NCI-H524 (cell line): ENCODE measurements at places on chromosomes 16 and 17.

DNA sequence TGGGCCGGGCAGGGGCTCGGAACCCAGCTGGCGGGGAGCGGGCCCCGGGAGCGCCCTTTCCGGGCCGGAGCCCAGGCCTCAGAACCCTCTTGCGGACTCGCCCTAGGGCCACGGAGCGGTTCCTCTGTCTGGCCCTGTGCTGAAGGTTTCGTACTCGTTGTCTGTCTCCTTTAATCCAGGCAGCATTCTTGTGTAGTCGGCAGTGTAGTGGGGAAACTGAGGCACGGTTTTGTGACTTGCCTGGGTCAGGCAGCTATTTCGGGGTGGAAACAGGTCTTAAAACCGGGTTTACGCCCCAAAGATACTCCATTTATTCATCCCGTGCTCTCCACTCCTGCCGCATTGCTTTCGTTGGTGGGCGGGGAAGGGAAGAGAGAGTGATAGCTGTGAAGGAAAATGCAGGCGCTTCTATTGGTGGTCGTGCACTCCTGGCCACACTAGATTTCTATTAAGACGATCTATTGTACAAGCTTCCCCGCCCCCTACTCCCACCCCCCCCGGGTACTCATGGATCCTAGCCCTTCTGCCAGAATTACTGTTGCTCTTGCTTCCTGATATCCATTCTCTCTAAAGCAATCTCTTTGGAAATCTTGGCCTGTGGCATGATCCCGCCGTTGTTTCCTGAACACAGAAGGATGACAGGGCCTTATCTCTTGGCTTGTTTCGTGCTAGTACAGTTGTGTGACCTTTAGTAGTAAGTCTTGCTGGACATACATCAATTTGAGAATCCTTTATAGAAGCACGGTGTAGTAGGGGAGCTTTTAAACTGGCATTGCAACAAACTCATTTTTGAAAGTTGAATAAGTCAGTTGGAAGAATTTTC, 751 bp downstream of the DCAF7 start:
- peak; percentile 69 for DNase-seq

DNA sequence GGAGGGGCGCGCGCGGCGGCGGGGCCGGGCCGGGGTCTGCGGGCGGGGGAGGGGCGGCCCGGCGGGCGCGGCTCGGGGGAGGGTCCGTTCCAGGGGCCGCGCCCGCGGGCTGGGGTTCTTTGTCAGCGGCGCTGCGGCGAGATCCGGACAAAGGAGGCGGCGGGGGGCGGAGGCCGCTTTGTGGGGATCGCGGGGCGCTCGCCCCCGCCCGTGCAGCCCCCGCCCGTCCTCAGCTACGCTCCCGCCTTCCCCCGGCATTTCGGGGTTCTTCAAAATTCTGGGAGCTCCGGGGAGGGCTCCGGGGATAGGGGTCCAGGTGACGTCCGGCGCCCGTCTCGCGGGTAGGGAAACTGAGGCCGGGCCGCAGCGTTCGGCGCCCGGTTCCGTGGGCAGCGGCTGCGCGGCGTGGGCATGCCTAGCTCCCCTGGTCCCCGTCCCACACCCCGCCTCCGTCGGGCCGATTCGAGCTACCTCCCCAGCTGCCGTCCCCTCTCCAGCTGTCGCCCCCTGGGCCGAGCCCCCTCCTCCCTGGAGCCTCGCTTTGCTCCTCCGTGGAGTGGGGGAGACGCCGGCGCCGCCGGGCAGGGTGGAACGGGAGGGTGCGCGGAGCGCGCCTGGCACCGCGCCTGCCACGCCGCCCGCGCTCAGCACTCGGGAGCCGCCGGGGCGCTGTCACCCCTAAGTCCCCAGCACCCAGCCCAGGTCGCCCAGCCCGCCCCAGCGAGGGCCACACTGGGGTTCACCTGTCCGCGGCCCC, 546 bp downstream of the SNN start:
- peak; percentile 14 for DNase-seq

GRCh38 chr16:88651989-88652761, 1.3 kb upstream of the CYBA start:
- DNase-seq: no peak

- DNase-seq: no peak
Observed at GRCh38 chr17:17382971-17383370, 79.8 kb downstream of the NT5M start.

GRCh38 chr17:58446086-58446485, 28.8 kb upstream of the RNF43 start:
- no peak for DNase-seq

DNA sequence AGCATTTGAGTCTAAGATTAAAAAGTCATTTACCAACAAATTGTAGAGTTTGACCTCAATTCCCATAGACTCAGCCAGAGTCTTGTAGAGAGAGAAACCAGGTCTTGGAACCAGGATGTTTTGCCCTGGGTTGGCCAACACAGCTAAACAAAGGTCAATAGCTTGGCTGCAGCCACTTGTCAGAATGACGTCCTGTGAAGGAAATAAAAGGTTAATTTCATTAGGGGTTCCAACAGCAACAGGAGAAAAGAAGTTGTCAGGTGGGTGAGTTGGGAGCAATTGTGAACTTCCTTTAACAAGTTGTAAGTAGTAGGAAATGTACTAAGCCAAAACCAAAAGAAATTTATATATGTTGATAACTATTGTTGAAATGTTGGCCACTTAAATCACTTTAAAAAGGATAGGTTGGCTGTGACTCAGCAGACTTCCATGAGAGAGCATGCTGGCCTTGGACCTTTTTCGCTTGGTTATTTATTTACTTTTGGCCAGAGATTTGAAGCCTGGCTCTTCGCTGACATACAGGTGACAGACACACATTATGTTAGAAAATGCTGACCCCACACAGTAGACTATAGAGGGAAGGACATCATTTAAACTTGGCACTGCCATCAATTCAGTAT, 4.3 kb downstream of the TAT start:
- DNase-seq: no peak
